ENCODE measurements at places on chromosomes 13 and 19.

GRCh38 chr13:45582408-45583076, 33.0 kb downstream of the ERICH6B start:
- DNase-seq, result no peak

DNA sequence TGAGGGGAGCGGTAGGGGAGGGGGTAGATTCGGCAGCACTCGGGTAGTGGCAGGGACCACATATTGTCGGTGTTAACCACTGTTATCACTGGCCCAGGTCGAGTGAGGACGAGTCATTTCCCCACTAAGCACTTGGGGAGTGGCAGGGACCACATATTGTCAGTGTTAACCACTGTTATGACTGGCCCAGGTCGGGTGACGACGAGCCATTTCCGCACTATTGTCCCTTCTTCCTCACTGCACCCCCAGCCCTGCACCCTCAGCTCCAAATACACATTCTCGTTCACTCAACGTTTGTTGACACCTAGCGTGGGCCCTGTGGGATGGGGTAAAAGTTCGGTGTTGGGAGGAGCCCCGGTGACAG, 467 bp upstream of the CLN5 start:
- no peak for DNase-seq

DNA sequence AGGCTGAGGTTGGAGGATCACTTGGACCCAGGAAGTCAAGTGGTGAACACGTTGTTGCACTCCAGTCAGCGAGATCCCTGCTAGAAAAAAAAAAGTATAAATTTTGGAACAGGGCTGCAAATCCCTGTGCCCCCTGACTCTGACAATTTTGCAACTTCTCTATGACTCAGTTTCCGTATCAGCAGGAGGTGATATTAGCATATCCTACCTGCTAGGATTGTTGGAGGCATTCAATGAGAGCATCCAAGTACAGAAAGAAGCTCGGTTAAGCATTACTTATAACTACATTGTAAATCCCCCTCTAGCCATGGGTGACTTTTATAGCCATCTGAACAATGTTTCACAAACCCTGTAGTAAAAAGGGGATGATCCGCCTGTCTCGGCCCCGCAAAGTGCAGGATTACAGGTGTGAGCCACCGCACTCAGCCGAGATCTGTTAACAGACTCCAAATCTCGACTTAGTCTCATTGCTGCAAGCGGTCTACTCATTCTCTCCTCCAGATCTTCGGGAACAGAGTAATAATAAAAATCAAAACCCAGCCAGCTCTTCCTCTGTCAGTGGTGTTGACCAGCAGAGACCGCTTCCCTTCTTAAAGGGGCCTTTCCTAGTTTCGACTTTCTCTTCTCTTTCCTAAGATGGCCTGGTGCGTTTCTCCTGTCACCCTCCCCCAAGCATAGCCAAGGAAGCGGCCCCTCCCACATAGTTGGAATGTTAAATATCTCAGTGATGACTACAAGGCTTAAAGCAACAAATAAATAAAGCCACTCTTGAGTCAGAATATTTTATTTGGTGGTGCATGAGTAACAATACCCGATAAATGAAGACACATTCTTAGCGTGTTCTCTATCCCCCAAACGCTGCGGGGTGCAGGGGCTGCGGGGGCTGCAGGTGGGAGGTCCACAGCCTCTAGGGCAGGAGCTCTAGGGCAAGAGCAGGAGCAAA, 10.3 kb upstream of the BICRA start:
- DNase-seq, result peak; percentile 95

GRCh38 chr13:114130837-114131582, 1.4 kb downstream of the RASA3 start:
- no peak for DNase-seq

DNA sequence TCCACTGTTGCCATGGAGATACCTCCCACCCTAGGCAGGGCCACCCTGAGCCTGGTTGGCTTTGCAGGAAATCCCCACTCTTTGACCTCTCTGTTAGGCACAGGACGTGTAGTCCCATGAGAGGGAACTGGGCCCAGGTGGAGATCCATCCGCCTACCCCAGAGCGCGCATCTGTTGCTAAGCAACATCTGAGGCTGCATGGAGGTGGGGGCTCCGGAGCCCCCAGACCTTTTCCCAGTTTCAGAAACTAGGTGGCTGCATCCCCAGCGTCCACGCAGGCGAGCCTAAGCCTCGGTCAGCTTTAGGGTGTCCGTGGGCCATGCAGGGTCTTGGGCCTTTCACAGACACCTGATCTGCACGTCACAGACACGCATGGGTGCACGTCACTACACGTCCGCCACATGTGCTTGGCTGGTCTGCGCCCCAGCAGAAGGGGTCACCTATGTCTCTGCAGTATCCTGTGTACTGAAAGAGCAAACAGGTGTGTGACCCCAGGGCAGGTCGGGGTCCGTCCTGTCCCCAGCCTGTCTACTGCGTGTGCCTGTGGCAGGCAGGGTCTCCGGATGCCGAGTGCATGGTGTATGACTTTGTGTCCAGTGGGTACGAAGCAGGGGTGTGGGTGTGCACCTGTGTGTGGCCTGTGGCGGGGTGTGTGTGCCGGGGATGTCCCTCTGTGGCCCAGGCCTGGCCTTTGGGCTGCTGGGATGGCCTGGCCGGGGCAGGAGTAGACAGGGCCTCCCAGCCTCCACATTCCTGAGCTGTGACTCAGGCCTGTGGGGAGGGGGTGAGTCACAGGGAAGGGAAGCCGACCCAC, 4.1 kb upstream of the CIRBP start:
- peak; percentile 73 for DNase-seq

GRCh38 chr13:44352202-44352601, 21.4 kb upstream of the SERP2 start:
- no peak for DNase-seq

Data from fibroblast of the conjunctiva (primary cell).